ENCODE measurements at places on chromosomes 16 and 17.
A peak's percentile ranks its signal among the peaks of the same experiment; 100 is the strongest.

DNA sequence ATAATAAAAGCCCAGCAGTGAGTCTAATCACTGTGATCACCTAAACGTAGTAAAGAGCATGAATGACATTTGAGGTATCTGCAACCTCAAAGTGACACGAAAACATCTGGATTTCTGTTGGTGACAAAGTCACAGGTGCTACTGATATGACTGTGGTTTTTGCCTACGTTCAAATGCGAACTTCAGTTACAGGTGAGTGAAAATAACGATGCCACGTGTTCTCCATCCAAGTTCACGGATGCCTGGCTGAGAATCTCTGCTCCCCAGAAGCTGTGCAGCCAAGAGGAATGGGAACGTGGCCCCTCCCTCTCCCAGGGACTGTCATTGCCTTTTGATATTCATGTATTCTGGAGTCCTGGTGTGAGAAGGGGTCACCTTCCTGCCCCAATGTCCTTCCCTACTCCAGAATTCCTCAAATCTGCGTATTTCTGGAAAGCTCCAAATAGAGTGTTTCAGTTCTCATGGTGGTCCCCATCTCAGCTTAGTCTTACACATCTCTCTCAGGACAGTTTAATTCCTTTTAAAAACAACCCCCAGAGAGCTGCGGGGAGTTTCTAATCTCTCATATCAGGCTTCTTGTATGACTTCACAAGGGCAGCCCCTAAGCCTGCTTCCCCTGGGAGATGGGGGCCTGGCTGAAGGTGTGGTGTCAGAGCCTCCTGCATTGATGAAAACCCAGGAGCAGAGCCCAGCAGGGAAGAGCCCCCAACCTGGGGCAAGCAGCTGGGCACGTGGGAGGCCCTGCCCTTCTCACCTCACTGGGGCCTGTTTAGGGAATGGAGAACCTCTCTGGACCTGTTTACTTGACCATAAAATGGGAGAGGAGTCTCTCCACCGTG, 25.8 kb downstream of the PIK3R5 start:
- DNase-seq, result no peak

GRCh38 chr17:67422897-67423296, 45.8 kb downstream of the PITPNC1 start:
- no peak for DNase-seq

DNA sequence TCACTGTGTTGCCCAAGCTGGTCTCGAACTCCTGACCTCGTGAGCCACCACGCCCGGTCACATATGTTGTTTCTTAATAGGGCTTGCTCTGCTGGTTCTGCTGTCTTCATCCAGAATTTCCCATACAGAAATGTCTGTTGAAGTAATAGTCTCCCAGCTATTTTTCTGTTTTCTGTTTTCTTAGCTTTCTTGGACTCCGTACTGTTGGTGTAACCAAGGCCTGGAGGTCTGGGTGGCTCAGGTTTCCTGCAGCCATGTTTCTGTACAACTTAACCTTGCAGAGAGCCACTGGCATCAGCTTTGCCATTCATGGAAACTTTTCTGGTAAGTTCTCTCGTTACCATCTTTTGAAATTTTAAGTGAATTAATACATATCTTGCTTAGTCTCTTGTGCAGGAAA, 2.8 kb downstream of the SF3B3 start:
- DNase-seq, result peak; percentile 30

- DNase-seq, result no peak
Measured at GRCh38 chr17:9408868-9409829, 166.5 kb downstream of the STX8 start.

- DNase-seq, result no peak
Measured at GRCh38 chr16:66539623-66540469, 10.1 kb downstream of the TK2 start.

DNA sequence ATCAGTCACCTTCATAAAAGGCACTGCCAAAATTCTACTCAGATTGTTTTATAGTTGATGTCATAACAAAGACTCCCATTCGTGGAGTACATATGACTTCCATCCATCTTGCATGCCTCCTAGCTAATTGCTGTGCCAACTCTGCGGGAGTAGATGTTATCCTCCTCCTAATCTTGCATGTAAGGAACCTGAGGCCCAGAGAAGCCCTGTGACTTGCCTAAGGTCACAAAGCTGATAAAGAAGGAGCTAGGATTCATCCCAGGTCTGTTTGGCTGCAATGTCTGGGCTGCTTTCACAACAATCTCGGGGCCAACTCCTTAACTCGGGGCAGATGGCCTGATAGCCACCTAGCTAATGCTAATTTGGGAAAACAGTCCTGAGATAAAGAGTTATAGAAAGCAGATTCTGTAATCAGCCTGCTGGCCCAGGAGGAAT, 87.3 kb downstream of the YPEL2 start:
- DNase-seq, result no peak

GRCh38 chr17:77151186-77151585, 10.4 kb downstream of the SEC14L1 start:
- DNase-seq, result no peak

DNA sequence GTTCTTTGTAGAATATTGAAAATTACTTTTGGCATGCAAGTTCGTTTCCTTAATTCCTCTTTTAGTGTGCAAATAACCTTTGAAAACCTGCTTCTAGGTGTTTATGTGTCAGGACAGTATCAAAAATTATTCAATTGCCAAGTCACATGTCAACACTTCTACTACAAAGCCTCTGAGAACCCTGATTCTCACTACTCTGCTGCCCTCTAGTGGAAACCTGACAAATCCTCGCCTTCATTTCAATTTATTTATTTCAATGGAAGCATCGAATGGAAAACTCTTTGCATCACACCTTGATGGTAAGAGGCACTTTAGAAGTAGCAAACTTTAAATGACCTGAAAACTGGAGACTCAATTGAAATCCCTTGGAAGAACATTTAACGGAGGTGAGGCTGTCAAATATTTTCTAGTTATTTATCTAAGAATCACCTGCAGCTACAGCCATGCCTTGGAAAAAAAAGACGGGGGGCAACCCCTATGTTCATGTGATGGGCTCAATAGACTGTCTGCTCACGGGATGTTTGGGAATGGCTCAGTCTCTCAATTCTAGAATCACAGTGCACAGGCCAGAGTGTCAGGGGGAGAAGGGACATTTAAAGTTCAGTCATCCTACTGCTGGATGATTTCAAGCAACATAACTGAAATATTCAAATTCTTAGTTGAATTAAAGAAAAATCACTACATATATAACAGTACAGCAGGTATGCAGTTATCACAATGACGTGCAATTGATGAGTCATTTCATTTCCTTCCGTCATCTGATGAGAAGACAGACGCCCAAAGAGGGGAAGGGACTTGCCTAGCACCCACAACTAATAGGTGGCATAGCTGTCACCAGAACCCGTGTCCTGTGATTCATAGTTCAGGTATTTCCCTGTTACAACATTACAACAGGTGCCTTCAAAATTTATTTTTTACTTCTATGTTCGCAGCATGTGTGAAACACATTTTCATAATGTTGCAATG, 563.9 kb downstream of the TOX3 start:
- peak; percentile 68 for DNase-seq

DNA sequence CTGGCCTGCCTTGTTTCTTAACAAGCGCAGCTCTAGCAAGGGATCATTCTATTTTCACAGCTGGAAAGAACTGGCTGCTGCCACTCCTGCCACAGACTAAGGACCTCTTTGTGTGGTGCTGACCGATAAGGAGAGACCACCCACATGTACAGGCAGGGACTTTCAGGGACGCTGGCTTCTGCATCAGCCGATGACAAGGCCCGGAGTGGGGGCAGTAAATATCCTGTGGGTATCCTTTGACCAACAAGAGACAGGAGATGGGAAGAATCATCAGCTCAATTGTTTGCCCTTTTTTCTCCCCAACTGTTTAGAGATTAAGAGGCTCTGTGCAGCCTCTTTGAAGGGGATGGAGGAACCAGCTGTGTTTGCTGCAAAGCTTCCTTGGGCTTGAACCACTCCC, 9.2 kb upstream of the ITPRIPL2 start:
- DNase-seq, result no peak

- DNase-seq, result no peak
Measured at GRCh38 chr17:29595107-29595942, 2.4 kb downstream of the ANKRD13B start.

- DNase-seq, result no peak
Measured at GRCh38 chr17:82112181-82112913, 14.3 kb upstream of the FASN start.

DNA sequence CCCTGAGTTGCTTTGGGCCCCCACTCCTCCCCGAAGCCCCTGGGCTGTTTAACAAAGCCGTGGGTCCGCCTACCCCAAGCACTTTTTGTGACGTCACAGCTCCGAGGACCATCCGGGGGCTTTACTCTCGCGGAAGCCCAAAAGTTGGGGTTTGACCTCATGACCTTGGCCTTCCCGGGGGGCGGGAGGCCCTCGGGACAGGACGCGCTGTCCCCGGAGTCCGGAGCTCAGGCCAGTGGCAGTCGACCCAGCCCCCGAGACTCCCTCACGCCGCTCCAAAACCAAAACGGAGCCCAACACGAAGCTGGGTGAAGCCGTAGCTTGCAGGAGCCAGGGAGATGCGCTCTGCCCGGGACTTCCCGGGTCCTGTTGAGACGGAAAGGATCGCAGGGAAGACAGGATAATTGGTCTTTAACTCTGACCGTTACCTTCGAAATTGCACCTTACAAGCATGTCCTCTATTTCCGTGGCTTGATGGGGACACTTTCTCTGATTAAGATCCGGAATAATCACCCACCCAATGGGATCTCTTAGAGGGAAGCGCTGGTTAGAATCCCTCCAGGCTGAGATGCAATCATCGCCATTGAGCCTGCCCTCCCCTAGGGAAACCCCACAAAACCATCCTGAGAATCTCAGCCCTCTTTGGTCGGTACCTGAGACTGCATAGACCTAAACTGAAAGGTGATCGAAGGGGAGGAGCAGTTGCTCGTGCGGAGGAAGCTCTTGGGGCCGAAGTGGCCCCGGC, 4.9 kb upstream of the SOX9 start:
- DNase-seq, result no peak

DNA sequence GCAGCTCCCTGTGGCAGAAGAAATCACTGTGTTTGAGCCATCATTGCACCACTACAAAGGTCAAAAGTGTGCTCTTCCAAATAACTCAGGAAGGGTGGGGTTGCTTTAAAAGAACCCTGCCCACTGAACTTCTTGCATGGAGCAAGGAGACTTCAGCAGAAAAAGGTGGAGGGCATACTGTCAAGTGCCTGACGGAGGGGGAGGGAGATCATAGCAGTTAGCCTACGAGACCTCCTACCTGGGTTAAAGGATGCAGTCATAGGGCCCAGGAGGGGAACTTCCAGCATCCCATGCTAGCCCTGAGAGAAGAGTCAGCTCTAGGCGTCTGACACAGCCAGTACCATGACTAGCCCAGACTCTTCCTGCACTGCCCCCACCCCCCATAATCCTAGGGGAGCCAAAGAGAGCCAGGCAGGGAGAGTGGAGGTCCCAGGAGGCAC, 45.3 kb upstream of the MSI2 start:
- no peak for DNase-seq

DNA sequence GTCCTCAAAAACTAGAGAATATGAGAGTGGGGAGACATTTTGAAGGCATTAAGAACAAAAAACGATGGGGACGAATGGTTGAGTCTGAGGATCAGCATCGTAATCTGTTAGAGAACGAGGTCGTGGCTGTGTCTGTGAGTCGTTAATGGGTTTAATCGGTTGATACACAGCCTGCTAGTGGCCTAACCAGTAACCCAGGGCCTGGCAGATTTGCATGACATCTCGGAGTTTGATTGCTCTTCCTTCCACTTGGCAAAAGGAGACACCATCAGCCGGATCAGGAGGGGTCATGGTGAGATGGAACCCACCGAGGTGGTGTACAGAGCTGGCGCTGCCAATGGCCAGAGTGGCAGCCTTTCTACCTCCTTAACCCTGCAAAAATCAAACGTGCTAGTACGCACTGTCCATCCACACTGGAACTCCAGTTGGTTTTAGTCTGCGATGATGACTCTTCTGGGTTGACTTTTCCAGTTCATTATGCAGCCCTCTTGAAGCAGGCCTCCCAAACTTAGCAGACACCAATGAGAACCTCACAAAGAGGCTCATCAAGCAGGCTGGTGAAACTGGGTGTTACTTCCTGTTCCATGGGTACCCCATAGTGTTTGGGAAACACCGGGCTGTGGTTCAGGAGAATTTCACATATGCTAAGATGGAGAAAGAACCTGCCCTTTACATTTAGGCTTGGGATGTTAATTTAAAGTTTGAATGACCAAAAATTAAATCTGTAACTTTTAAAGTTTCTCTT, 4.1 kb downstream of the HS3ST3B1 start:
- no peak for DNase-seq

GRCh38 chr16:60203525-60204124, 1469.5 kb upstream of the GOT2 start:
- DNase-seq, result peak; percentile 5

DNA sequence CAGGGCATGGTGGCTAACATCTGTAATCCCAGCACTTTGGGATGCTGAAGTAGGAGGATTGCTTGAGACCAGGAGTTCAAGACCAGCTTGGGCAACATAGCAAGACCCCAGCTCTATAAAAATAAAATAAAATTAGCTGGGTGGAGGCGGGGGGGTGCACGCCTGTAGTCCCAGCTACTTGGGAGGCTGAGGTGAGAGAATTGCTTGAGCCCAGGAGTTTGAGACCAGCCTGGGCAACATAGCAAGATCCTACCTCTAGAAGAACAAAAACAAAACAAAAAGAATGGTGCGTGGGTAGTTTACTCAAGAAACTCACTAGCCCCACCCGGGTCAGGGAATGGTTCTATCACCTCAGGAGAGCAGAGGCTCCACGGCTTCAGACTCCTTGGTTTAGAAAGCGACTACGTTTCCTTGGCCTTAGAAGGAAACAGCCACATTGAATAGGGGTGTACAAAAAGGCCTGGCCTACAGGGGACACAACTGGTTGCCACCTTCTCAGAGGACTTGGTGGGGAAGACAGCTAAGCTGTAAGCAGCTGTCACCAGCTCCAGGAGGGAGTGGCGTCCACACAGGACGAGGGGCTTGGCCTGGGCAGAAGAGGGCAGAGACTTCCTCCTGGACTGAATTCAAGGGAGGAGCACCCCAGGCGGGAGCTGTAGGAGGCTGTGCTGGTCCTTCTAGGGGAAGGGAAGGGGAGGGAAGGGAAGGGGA, 716 bp downstream of the TK1 start:
- DNase-seq, result peak; percentile 77

DNA sequence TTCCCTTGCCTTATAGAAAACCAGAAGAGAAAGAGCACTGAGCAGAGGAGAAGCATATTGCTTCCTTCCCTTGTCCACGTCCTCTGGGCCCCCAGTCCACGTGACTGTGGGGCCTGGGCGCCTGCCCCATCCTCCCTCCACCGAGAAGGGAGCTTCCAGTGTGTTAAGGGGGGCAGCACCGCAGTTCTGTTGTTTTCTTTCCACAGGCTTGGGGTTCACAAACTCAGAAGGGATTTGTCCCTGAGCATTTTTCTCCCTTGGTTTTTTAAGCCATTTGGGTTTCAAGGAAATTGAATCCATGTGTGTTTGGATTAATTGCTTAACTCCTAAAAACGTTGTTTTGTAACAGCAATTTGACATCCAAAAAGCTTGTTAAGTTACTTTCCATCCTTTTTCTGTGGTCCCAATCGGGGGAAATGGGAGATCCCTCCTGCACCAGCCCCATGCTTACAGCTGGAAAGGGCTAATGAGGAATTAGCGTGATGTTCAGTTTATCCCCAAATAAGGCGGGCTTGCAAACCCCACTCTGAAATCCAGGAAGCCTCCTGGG, 347.5 kb upstream of the TNRC6C start:
- no peak for DNase-seq

All from RKO (cell line).